Activated T-helper 17 cell treated with anti-CD3 and anti-CD28 coated beads, Interleukin-2, amount 50 U/mL, for 72 hours (primary cell): ENCODE measurements at places on chromosomes 2 and 18.

- no peak for ATAC-seq
These were observed 114.1 kb upstream of the HDAC4 start for GRCh38 chr2:239514754-239515530.

DNA sequence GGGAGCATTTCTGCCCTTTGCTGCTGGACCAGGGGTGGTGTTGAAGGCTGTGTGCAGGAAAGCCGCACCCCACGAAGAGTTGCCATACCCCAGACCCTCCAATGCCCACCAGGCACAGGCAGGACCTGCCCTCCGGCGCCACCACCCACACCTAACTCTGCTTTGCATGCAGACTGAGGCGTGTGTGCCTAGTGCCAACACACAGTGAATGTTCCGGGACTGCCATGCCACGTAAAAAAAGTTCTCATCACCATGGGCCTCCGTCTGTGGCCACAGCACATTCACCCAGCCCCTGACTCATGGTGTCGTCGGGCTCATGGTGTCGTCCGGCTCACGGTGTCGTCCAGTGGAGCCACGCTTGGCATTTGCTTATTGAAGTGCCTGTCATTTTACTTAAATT is 184.9 kb upstream of the RAB6C start:
- no peak for ATAC-seq

DNA sequence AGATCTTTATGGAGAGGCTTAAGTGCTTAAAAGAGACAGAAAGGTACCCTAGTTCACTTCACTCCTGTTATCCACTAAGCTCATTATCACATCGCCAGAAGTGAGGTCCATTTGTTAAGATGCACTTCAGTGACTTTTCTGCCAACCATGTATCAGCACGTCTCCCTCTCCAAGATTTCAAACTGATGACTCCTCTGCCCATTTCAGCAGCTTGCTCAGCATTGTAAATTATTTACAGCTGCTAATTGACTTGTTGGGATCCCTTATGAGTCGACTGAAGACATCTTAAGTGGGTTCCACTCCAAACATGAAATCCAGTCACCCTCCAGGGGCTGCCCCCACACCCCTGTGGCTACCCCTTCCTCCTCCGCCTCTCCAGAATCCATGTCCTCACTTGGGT is 37.3 kb downstream of the DIPK1C start:
- ATAC-seq = no peak

DNA sequence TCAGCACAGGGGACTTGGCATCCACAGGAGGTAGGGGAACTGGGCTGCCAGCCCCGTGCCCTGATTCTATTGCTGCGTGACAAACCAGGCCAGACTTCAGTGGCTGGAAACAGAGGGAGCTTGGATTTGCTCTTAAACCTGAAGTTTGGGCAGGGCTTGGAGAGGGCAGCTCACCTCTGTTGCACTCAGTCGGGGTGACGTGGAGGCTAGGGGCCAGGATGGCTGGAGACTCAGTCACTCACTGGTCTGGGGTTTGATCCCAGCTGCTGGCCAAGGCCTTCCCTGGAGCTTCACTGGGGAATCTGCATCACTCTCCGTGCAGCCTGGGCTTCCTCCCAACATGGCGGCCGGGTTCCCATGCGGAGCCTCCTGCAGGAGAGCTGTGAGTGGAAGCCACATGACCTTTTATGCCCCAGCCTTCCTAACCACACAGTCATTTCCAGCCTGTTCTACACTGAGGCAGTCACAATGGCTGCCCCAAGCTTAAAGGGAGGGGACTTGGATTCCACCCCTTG is 175.2 kb upstream of the HDAC4 start:
- no peak for ATAC-seq

DNA sequence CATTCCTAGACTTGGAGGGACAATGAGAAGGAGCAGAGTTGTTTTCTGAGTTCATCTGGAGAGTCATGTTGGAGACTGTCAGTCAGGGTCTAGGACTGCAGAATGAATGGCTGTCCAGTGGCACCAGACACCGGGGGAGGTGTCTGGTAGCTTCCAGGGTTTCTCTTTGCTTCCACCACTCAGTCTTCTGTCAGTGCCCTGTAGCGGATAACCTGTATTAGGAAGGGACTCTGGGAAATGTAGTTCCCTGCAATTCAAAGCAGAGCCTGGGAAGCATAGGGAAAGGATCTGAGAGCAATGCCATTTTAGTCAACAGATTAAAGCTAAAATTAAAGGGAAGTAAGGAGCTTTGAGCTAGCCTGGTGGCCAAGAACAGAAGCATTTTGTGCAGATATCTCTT is 257.9 kb downstream of the THSD7B start:
- no peak for ATAC-seq

GRCh38 chr2:85681372-85681763 is 12.8 kb upstream of the GNLY start:
- peak; percentile 28 for ATAC-seq

- no peak for ATAC-seq
These were observed 590.3 kb upstream of the CDH2 start for GRCh38 chr18:28767201-28767600.

DNA sequence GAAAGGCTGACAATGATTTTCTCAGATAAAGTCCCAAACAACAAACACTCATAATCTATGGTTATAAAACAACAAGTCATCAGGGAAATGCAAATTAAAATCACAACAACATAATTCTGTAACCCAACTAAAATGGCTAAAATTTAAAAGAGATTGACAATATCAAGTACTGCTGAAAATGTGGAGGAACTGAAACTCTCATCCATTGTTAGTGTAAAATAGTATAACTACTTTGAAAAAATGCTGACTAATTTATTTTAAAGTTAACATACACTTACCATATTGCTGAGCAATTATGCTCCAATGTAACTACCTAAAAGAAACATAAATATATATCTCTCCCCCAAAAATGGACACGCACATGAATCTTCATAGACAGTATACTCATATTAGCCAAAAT is 245.9 kb upstream of the SPOPL start:
- no peak for ATAC-seq

DNA sequence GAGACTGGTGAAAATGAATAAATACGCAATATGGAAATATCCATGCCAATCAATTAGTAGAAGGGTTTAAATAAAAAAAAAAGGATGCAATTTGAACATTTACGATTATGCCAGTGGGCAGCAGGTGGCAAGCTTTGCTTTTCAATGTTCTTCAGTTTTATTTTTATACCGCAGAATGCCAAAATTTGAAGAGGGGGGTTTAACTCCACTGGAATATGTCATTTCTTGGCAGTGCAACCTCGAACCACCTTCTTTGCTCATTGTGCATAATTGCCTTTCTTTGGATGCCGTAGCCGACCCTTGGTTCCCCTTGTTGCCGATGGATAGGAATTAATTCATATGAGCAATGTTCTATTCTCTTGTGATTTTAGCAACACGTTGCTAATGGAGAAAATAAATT is 88.0 kb downstream of the LTBP1 start:
- no peak for ATAC-seq

- ATAC-seq = no peak
These were observed 5.4 kb downstream of the KHK start for GRCh38 chr2:27091746-27092695.

DNA sequence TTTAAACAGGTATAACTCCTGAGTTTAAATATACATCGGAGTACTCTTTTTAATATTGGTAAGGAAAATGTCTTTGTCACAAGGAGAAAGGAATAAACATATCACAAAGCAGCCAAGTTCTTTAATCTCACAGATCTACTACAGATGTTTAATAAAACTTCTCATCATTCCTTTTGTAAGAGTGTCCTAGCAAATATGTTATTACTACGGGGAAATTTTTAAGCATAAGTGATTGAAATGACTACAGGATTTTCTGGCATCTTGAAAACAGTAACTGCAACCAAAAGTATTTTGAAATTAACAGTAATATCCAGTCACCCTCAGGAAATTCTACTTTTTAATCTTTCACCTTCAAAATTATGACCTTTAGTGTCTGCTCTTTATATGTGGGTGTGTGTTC is 403.1 kb downstream of the IRS1 start:
- no peak for ATAC-seq

- peak; percentile 71 for ATAC-seq
These were observed at the start of gene LRRFIP1 for GRCh38 chr2:237627441-237628246. TSS of gene LRRFIP1 (plus strand) at chr2:237627587. CDS start at chr2:237627645, 58 bp downstream.
